C1 segment of cervical spinal cord (tissue), 14 donors: ENCODE measurements at places on chromosomes 7 and 10.

GRCh38 chr7:20172736-20173334 lies 44.3 kb downstream of the MACC1 start:
- DNase-seq = peak; percentile 13

DNA sequence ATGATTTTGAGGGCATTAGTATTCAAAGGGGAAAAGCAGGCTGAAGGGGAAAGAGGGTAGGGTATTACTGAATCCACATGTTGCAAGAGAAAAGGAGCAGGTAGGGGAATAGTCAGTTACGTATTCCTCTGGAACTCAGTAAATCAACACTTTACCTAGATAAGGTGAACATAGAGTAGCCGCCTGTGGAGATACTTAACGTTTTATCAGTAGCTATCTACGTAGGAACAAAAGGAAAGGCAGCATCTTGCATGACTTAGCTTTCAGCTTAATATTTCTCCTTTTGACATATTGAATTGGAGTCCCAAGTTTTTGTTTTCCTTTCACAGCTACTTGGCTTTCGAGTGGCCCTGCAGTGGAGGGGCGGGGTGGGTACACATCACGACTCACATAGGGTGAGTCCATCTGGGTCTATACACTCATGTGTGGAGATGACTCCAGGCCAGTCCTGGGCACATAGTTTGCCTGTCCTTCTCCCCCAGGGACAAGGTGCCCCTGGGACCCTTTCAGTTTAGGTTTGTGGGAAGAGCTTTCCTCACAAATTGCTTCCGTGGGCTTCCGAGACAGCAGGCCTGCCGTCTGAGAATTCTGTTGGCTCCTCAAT lies 48.1 kb downstream of the CCNY start:
- DNase-seq = no peak

- no peak for DNase-seq
These were observed 3.2 kb downstream of the TNS3 start for GRCh38 chr7:47578579-47579270.

GRCh38 chr10:4267086-4267773 lies 482.2 kb upstream of the KLF6 start:
- no peak for DNase-seq

DNA sequence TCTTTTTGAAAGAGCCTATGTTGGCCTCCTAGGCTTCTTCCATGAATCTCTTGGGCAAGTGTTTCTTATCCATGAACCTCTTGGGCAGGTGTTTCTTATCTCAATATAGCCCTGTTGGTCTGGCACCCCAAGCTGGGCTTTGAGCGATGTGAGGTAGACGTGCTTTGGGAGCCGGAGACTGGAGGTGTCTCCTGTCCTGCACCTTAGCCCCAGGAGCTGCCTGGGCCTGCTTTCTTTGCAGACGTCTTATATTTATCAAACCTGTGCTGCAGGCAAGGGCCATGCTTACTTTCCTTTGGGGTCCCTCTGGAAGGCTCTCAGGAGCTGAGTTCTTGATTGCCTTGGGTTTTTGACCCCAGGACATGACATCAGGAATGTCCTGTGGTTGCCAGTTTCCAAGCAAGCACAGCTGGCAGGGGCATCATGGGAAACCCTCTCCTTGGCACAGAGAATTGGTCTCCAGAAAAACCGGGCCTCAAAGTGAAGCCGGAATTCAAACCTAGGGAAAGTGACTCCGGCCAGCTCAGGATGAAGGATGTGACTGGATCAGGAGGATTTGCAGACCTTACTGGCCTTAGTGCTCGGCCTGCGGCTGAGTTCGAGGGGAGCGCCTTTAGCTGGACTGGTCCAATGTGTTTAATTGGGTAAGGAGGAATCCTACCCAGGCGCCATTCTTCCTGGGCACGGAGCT lies 2.8 kb downstream of the JAKMIP3 start:
- no peak for DNase-seq

GRCh38 chr10:86798611-86799010 lies 42.2 kb downstream of the BMPR1A start:
- DNase-seq = no peak

GRCh38 chr7:31091924-31092434 lies 39.9 kb downstream of the ADCYAP1R1 start:
- DNase-seq = no peak

GRCh38 chr10:123140164-123140982 lies 4.6 kb downstream of the HMX3 start:
- DNase-seq = no peak

GRCh38 chr7:44213877-44214388 lies 13.2 kb downstream of the YKT6 start:
- no peak for DNase-seq

DNA sequence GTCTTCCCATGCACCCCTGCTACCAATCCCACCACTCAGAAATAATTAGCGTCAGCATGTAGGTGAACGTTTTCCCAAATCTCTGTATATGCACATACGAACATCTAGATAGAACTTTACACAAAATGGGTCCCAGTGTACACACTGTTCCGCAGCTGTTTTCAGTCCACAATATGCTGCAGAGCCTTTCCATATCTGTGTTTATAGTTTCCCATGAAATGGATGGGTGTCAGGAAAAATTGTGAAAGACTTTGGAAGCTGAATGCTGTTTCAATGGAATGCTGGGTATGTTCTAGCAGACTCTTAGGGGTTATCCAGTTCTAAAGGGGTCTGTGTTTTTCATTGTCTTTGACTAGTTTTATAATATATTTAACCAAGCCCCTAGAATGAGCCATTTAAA lies 13.8 kb downstream of the GRK5 start:
- no peak for DNase-seq

- DNase-seq = no peak
These were observed 107.9 kb upstream of the PPIF start for GRCh38 chr10:79239275-79239779.

GRCh38 chr7:129865925-129866201 lies 86.9 kb downstream of the UBE2H start:
- no peak for DNase-seq

- DNase-seq = no peak
These were observed 8.4 kb upstream of the PTN start for GRCh38 chr7:137351941-137352340.

GRCh38 chr10:92001995-92002394 lies 78.4 kb downstream of the BTAF1 start:
- no peak for DNase-seq

- no peak for DNase-seq
These were observed 72.8 kb downstream of the CCNY start for GRCh38 chr10:35409094-35409582.

DNA sequence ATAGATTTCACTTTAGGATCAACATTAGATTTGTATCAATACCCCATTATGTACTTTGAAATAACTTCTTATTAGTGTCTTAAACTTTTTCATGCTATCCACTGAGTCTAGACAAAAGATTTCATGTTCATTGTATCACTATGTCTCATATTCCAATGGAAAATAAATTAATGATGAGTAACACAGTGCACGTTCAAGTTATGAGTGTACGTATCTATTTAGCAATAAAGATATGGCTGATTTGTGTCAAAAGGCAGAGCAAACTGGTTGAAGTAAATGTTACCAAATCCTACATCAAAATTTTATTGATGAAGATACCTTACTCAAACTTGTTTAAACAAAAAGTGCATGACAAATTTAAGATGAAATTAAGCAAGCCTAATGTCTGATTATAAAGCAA lies 102.4 kb downstream of the SEMA3E start:
- DNase-seq = no peak

DNA sequence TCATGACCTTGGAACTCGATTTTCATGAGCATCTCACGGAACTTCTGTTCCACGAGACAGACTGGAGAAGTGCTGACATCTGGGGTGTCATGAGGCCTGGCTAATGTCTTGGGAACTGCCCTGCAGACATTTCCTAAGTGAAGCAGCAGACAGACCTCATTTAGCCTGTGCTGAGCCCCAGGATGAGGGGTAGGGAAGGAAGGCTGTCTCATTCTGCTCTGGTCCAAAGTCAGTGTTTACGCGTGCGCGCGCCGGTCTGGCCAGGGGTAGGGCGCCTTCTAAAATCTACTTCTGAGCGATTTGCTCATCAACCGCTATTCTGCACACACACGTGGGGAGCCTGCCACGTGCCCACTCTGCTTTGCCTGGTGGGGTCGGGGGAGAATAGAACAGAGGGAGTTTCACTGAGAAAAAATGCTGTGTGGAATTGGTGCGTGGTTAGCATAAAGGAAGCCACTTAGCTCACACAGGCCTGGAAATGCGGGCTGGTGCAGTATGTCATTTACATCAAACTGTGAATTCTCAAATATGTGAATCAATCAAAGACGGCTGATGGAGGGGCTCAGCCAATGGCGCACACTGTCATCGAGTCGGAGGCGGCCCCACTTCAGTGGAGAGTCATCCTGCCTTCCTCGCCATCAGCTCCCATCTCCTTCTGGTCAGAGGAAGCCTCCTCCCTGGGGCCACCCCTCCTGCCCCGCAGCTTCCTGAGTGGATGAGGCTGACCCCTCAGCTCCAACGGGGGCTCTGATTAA lies 335.1 kb downstream of the ADARB2 start:
- DNase-seq = no peak

DNA sequence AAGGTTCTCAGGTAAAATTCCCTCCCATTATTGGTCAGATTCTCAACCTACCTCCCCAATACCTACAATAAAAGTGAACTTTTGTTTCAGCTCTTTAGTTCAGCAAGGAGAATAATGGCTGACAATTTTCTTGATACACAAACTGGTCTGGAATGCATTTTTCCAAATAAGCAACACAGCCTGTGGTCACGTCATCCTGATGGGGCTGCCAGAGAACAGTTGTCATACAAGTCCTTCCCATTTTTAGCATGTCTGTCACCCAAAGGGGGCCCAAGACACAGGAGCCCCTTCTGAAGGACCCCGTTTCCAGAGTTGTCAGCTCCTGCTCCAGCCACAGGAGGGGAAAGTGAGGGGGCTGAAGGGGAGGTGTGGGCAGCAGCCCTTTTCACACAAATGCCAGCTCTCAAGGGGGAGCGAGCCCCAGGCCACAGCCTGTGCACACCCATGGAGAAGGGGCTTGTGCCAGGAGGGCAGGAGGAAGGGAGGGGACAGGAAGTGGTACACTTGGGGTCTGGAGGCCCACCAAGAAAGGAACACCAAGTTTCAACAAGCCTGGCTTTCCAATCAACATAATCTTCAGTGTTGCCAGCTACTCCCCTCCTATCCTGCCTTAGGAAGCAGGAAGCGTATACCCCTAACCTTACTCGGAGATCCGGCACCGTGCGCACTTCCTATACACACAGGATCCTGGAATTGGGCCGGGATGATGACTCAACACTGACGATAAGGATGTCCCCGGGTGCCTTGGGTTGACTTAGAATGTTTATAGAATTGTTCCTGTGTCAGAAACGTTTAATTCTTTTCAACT lies 43.4 kb upstream of the PDLIM1 start:
- no peak for DNase-seq

GRCh38 chr7:55770778-55771177 lies 91.8 kb downstream of the SEPTIN14 start:
- no peak for DNase-seq
